ENCODE measurements at places on chromosomes 7 and 10. TPM values are rescaled to one million over a fixed set of nuclear protein-coding genes. Genes with fewer than 3 reads are reported as not detected.

The SEPHS1 gene
- total RNA-seq: 33.9 TPM

The SLC13A1 gene
- not detected for total RNA-seq

The CAMK1D gene
- total RNA-seq: 4.4 TPM

The LIPJ gene
- 0.33 TPM for total RNA-seq

The NKX1-2 gene
- total RNA-seq: 0.33 TPM

The ITIH5 gene
- 54.1 TPM for total RNA-seq

The ANKRD1 gene
- not detected for total RNA-seq

The LLCFC1 gene
- not detected for total RNA-seq

The SEMA3D gene
- 3.5 TPM for total RNA-seq

The LIPF gene
- total RNA-seq: not detected

The DDC gene
- total RNA-seq: not detected

The ZKSCAN1 gene
- 52.4 TPM for total RNA-seq

The PRPS1L1 gene
- total RNA-seq: not detected

The GBX1 gene
- total RNA-seq: not detected

The SFRP5 gene
- 0.29 TPM for total RNA-seq

The PTPRZ1 gene
- total RNA-seq: 0.48 TPM

The CCDC7 gene
- total RNA-seq: 46.7 TPM

The ZRANB1 gene
- total RNA-seq: 32.4 TPM

The RARRES2 gene
- total RNA-seq: 297 TPM

The ZNF722 gene
- total RNA-seq: not detected

The TAC1 gene
- 2.8 TPM for total RNA-seq

The BTBD16 gene
- total RNA-seq: 0.29 TPM

The HMX3 gene
- total RNA-seq: not detected

The CARD11 gene
- total RNA-seq: 2.0 TPM

The C10orf90 gene
- 30.4 TPM for total RNA-seq

The AKR1D1 gene
- 0.59 TPM for total RNA-seq

The MOGAT3 gene
- total RNA-seq: not detected

The ABCC2 gene
- total RNA-seq: 2.0 TPM

The PGAM2 gene
- 0.64 TPM for total RNA-seq

The SSMEM1 gene
- not detected for total RNA-seq

The STAMBPL1 gene
- 17.1 TPM for total RNA-seq

The GSTO2 gene
- total RNA-seq: 14.1 TPM

The CFAP69 gene
- 45.2 TPM for total RNA-seq

The NUTM2D gene
- 2.8 TPM for total RNA-seq

The FXYD4 gene
- not detected for total RNA-seq

The HSPA12A gene
- 13.2 TPM for total RNA-seq

The ATRNL1 gene
- total RNA-seq: 0.16 TPM

The COX19 gene
- total RNA-seq: 8.8 TPM

The FAM13C gene
- 17.8 TPM for total RNA-seq

The SLC39A12 gene
- total RNA-seq: under 0.01 TPM

The FFAR4 gene
- 1.0 TPM for total RNA-seq

The GDF2 gene
- not detected for total RNA-seq

The NXPH1 gene
- 0.29 TPM for total RNA-seq

The NFE2L3 gene
- total RNA-seq: 4.9 TPM

The IFIT1B gene
- total RNA-seq: not detected

The CEP41 gene
- total RNA-seq: 8.9 TPM

The ZCCHC24 gene
- total RNA-seq: 50.8 TPM

The OR2A42 gene
- total RNA-seq: under 0.01 TPM

The ARL5B gene
- total RNA-seq: 23.6 TPM
